ENCODE measurements at places on chromosomes 6 and 20.

DNA sequence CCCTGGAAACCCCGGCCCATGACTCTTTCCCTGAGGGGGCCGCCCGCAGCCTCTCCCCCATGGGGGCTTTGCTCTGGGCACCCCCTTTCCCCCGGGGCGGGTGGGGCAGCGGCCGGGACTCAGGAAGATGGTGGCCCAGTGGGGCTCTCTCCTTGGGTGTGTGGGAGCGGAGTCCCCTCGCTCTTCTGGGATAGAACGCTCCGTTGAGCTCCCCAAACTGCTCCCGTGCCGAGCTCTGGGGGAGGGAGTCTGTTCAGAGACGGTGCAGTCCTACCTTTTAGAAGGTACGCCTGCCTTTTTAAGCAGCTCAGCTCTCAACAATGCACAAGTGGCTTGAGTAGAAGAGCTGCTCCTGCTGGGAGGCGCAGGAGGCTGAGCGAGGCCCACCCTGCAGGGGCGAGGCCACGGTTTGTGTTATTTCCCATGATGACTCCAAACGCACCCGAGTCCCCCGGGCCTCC, 21.7 kb upstream of the BHLHE23 start:
- no peak overlapping the region for H3K27ac ChIP-seq
- no peaks in the 10 kb centered on the region for H3K36me3 ChIP-seq
- peaks cover 92% of the 10 kb centered on the region for H3K27me3 ChIP-seq
- no peak overlapping the region for H3K4me3 ChIP-seq
- no peaks in the 10 kb centered on the region for H3K4me1 ChIP-seq

- no peak overlapping the region for H3K27ac ChIP-seq
- H3K4me3 ChIP-seq = no peak overlapping the region
- DNase-seq = no peak
- peaks cover 11% of the 10 kb centered on the region for H3K4me1 ChIP-seq
- H3K36me3 ChIP-seq = no peaks in the 10 kb centered on the region
These were observed 1.9 kb upstream of the TPD52L1 start for GRCh38 chr6:125151700-125152099.

DNA sequence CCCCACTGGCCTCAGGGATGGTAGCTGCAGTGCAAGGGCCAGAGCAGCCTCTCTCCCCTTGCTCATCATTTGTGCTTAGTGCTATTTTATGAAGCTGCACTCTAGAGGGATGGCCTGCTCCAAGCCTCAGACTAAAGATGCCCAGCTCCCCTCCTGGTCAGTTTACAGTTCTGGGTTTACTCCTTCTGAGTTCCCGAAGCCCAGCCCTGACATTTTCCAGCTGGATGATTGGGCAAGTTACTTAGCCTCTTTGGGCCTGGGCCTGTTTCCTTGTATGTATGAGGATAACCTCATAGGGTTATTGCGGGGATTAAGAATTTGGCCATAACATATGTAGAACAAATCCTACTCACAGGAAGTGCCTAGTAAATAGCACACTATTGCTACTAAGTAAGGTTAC, 31.8 kb upstream of the EMILIN3 start:
- no peak overlapping the region for H3K27ac ChIP-seq
- H3K36me3 ChIP-seq = peaks cover 4% of the 10 kb centered on the region
- no peak overlapping the region for H3K4me3 ChIP-seq
- H3K4me1 ChIP-seq = peaks cover 21% of the 10 kb centered on the region

GRCh38 chr6:54044059-54044458, 67.2 kb upstream of the MLIP start:
- no peaks in the 10 kb centered on the region for H3K27me3 ChIP-seq
- H3K27ac ChIP-seq = no peak overlapping the region
- no peak for DNase-seq
- H3K4me3 ChIP-seq = no peak overlapping the region
- H3K4me1 ChIP-seq = no peaks in the 10 kb centered on the region

DNA sequence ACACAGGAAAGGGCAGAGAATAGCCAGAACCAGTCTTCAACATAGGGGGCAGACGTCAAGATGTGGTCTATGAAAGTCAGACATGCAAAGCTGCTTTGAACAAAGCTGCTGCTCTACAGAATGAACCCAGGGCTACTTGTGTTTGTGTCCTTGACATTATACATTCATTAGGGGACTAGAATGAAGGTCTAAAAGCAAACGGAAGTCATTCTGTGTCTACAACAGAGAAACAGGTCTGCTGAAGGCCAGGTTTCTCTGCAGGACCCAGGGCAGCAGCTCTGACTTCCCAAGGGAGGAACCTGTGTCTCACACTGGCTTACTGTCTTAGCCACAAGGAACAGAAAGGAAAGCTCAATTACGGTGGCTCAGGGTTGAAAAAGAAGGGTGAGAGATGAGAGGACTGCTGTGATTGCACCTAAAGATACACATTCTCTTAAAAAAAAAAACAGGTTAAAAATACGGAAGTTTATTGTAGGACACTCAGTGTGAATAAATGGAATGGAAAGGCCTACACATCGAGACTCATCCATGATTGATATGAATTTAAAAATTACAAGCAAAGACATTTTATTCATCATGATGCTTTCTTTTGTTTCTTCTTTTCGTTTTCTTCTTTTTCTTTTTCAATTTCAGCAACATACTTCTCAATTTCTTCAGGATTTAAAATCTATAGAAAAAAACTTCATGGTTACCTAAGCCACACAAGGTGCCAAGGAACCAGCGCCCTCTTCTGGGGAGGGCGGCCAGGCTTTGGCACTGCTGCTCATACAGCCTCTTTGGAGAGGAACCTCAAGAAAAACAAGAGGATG, 6.7 kb downstream of the PSMA7 start:
- peak overlapping the region; percentile 13 for H3K27ac ChIP-seq
- H3K27me3 ChIP-seq = no peaks in the 10 kb centered on the region
- peaks cover 61% of the 10 kb centered on the region for H3K36me3 ChIP-seq
- H3K4me1 ChIP-seq = peaks cover 45% of the 10 kb centered on the region
- DNase-seq = peak; percentile 74

GRCh38 chr6:159913862-159914564, 23.2 kb downstream of the MAS1 start:
- no peak overlapping the region for H3K4me3 ChIP-seq
- no peak for DNase-seq
- peaks cover 5% of the 10 kb centered on the region for H3K27me3 ChIP-seq
- H3K27ac ChIP-seq = no peak overlapping the region

- no peaks in the 10 kb centered on the region for H3K36me3 ChIP-seq
- no peak for DNase-seq
- H3K27ac ChIP-seq = no peak overlapping the region
These were observed 107.8 kb downstream of the SYNE1 start for GRCh38 chr6:152529369-152529768.

- no peaks in the 10 kb centered on the region for H3K36me3 ChIP-seq
- H3K4me1 ChIP-seq = peaks cover 17% of the 10 kb centered on the region
- H3K27ac ChIP-seq = no peak overlapping the region
- no peak overlapping the region for H3K4me3 ChIP-seq
These were observed 613.7 kb upstream of the FLRT3 start for GRCh38 chr20:14951105-14951504.

- DNase-seq = no peak
- H3K36me3 ChIP-seq = no peaks in the 10 kb centered on the region
- H3K4me1 ChIP-seq = no peaks in the 10 kb centered on the region
- no peak overlapping the region for H3K4me3 ChIP-seq
- no peaks in the 10 kb centered on the region for H3K27me3 ChIP-seq
These were observed 481.5 kb upstream of the HSF2 start for GRCh38 chr6:121917834-121918559.

DNA sequence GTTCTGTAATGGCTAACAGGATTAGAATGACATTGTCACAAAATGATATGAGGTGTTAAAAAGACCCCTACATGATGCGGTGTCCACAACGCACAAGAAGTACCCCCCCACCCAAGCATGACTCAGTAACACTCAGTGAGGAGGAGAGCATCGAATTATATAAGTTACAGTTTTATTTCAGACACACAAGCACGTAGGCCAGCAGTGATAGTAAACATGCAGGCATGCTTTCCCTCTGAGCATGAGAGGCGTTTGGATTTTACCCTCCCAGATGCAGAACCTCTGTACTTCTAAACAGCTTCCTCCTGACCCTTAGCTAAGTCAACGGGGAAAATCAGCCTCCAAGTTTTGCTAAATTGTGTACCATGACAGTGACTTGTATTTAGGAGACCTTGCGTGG, 23.9 kb downstream of the GNAS start:
- no peak overlapping the region for H3K4me3 ChIP-seq
- peaks cover 22% of the 10 kb centered on the region for H3K4me1 ChIP-seq
- no peaks in the 10 kb centered on the region for H3K36me3 ChIP-seq

DNA sequence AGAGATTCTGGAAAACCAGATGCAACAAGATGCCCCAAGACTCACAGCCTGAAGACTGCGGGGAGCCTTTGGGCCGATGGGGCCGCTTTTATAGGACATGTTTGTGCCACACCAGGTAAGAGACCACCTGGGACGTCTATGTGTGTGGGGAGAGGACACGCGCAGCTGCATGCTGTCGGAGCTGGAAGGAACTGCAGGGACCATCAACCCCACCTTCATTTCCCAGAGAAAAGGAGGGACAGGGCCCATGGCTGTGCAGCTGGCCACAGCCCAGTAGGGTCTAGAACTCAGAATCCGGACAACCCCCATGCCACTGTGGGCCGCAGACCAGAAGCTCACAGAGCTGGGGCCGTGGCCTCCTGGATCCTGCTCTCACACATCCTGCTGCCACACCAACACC, 100.3 kb upstream of the MPC1 start:
- H3K36me3 ChIP-seq = no peaks in the 10 kb centered on the region
- H3K27me3 ChIP-seq = peaks cover 12% of the 10 kb centered on the region
- H3K4me3 ChIP-seq = no peak overlapping the region

- no peaks in the 10 kb centered on the region for H3K36me3 ChIP-seq
- no peak overlapping the region for H3K27ac ChIP-seq
- H3K4me1 ChIP-seq = peaks cover 2% of the 10 kb centered on the region
These were observed 17.9 kb upstream of the ANKRD60 start for GRCh38 chr20:58246346-58246745.

- no peak overlapping the region for H3K27ac ChIP-seq
- H3K4me3 ChIP-seq = no peak overlapping the region
- no peaks in the 10 kb centered on the region for H3K36me3 ChIP-seq
- 0 out of 3 replicates have a peak, but pooled peaks cover 4% of the 10 kb centered on the region for H3K27me3 ChIP-seq
- DNase-seq = no peak
These were observed 12.6 kb upstream of the WFDC12 start for GRCh38 chr20:45136911-45137310.

DNA sequence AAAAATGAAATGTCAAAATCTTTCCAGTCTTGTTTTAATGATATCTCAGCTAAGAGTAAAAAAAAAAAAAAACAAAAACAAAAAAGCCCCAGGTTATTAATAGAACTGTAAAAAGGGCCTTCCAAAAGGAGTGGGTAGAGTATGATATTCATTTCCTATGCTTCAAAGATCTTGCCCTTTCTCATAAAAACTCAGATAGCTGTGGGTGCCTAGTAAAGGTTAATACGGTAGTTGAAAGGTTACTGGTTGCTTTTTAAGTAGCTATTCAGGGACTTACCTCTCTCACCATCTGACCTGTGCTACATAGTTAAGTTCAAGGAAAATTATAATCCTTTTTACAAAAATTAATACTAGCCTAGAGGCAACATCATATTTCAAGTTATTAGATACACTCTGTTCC, 14.9 kb downstream of the TRMT6 start:
- H3K4me3 ChIP-seq = no peak overlapping the region
- H3K36me3 ChIP-seq = peaks cover 8% of the 10 kb centered on the region
- H3K4me1 ChIP-seq = peaks cover 9% of the 10 kb centered on the region
- no peak for DNase-seq
- H3K27ac ChIP-seq = no peak overlapping the region
- H3K27me3 ChIP-seq = no peaks in the 10 kb centered on the region

- DNase-seq = no peak
- no peaks in the 10 kb centered on the region for H3K27me3 ChIP-seq
- peaks cover 32% of the 10 kb centered on the region for H3K4me1 ChIP-seq
- H3K4me3 ChIP-seq = no peak overlapping the region
These were observed 166.8 kb downstream of the ZNF217 start for GRCh38 chr20:53426766-53427312.

GRCh38 chr20:11332381-11332780, 585.3 kb upstream of the BTBD3 start:
- no peaks in the 10 kb centered on the region for H3K4me1 ChIP-seq
- H3K27me3 ChIP-seq = no peaks in the 10 kb centered on the region
- no peak for DNase-seq
- no peaks in the 10 kb centered on the region for H3K36me3 ChIP-seq
- H3K27ac ChIP-seq = no peak overlapping the region

DNA sequence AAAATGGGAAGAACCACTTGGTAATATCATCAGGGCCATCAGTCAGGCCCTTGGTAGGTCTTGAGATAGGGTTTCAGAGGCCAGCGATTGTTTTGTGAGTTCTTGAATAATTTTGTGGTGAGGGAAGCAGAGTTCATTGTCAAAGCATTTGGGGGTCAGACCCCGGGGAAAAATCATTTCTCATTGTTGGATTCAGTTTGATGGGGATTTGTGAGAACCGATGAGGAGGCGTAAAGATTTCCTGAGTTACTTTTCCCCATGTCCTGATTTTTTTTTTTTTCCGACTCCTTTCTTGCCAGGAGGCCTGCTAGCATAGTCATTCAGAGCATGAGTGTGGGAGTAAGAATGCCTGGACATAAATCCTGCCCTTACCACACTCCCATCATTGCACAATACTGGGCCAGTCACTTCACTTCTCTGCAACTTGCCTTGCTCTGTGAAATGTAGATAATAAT, 60.3 kb downstream of the TSHZ2 start:
- no peak overlapping the region for H3K4me3 ChIP-seq
- no peak for DNase-seq
- no peaks in the 10 kb centered on the region for H3K27me3 ChIP-seq
- H3K36me3 ChIP-seq = no peaks in the 10 kb centered on the region
- no peak overlapping the region for H3K27ac ChIP-seq

DNA sequence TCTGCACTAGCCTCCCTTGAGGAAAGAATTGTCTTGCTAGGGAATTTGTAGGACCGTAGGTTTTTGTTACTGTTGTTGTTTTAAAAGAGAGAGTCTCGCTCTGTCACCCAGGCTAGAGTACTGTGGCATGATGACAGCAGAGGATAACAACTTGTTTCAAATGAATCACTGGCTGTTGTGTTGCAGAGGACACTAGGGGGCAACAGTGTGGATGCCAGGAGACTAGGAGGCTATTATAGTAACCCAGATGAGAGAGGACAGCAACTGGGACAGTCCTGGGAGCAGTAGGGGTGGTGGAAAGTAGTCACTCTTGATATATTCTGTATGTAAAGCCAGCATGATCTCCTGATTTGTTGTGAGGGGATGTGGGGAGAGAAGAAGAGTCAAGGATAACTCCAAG, 41.8 kb upstream of the LAMA4 start:
- 0 out of 3 replicates have a peak, but pooled peaks cover 3% of the 10 kb centered on the region for H3K27me3 ChIP-seq
- no peaks in the 10 kb centered on the region for H3K4me1 ChIP-seq
- H3K36me3 ChIP-seq = no peaks in the 10 kb centered on the region
- DNase-seq = peak; percentile 32
- H3K4me3 ChIP-seq = no peak overlapping the region

Measured in HepG2 (cell line).